Stimulated activated CD4-positive, alpha-beta T cell treated with anti-CD3 and anti-CD28 coated beads, Interleukin-15, amount 100 ng/mL, for 48 hours (primary cell): ENCODE measurements at places on chromosomes 5 and 9.
A peak's percentile ranks its signal among the peaks of the same experiment; 100 is the strongest.

- DNase-seq, result no peak
Observed at GRCh38 chr9:114430457-114430856, 42.7 kb upstream of the AKNA start.

GRCh38 chr9:128684325-128685199 is 4.5 kb upstream of the SET start:
- peak; percentile 70 for DNase-seq

DNA sequence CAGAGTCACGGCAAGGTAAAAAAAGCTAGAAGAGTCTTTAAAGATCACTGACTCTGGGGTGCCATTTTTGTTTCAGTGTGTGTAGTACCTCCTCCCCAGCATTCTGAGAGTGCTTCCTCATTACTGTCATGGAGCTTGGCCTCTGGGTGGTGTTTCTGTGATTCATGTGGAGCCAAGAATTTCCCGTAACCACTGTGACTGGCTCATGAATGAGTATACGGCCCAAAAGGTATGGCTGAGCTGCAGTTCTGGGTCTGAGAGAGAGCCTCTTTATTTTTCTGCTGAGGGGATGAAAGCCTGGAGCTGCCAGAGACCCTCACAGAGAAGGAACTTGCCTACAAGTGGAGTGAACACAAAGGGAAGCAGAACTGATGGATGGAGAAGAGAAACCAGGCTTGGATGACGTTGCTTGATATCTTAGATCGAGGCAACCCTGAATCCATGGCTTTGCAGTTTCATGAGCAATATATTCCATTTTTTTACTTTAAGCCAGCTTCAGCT is 85.6 kb downstream of the PTTG1 start:
- DNase-seq, result peak; percentile 30

DNA sequence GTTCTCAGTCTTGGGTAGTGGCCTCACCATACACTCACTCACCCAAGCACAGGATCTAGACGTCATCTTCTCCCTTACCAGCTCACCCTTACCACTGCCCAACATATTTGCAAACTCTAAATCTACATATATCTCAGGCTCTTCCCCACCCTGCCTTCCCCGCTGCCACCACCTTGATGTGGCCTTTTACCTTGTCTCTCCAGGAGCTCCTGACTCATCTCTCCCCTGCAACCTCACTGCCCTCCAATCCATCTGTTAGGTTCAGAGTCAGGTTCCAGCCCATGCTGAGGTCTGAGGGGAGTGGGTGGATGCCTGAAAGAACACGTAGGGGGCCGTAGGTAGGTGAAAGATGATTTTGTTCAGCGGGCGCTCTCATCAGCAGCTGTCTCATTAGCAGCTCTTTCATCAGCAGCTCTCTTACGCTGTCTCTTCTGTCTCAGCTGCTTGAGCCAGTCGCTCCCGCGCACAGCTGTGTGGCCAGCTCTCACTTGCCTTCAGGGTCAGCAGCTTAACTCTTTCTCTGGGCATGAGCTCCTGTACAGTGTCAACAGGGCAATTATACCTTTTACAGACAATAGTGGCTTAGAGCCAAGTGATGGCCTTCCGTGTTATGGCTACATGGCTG is 23.1 kb upstream of the CKMT2 start:
- peak; percentile 35 for DNase-seq

DNA sequence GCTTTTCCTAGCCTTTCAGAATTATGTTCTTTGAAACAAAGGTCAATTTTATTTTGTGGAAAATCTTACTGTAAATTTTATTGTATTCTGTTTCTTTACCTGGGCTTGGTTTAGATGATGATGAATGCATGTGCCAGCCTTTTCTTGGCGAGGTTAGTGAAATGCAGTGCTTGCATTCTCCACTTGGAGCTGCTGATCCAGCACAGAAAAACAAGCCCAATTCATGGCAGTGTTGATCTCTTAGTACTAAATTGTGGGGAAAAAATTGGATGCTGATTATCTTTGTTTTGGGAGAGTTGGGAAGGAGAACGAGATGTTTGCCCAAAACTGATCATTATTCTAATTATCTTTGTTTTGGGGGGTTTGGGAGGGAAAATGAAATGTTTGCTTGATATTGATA is 3.7 kb downstream of the HABP4 start:
- no peak for DNase-seq

DNA sequence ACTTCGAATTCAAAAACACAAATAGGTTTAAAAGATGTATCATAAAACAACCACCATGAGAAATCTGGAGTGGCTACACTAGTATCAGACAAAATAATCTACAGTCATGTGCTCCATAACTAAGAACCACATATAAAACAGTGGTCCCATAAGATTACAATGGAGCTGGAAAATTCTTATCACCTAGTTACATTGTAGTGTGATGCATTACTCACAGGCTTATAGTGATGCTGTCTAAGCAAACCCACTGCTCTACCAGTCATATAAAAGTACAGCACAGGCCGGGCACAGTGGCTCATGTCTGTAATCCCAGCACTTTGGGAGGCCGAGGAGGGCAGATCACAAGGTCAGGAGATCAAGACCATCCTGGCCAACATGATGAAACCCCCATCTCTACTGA is 160.1 kb downstream of the ROR2 start:
- no peak for DNase-seq

DNA sequence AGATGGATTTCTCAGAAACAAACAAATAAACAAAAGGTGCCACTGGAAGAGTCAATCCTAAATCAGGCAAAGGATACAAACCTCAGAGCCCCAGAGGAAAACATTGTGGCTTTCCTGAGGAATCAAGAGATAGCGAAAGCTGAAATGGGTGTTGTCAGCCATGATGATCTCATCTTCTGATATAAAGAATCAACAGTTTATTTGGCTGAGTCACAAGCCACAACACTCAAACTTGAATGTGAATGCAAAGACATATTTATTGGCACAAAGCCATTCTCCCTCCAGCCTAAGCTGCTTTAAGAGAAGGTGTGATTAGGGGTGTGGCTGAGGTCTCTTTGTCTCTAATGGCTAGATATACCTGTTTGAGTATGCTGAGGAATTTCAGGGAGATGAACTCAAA is 73.3 kb upstream of the NREP start:
- DNase-seq, result no peak

GRCh38 chr9:126412905-126413304 is 86.3 kb downstream of the MVB12B start:
- DNase-seq, result no peak

DNA sequence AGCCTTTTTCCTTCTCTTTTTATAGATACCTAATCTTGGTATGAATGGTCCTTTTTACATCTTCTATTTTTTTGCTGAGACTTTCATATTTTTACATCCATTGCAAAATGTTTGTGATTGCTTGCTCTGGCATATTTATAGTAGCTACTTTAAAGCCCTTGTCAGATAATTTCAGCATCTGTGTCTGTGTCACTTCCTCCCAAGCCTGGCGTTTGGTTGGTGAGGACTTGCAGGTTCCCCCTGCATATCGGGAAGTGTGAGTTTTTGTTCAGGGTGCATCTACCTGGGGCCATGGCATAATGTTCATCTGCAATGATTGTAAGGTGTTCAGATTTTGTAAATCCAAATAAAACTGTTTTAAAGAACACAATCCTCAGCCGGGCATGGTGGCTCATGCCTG is 8.9 kb downstream of the FBXW5 start:
- no peak for DNase-seq

DNA sequence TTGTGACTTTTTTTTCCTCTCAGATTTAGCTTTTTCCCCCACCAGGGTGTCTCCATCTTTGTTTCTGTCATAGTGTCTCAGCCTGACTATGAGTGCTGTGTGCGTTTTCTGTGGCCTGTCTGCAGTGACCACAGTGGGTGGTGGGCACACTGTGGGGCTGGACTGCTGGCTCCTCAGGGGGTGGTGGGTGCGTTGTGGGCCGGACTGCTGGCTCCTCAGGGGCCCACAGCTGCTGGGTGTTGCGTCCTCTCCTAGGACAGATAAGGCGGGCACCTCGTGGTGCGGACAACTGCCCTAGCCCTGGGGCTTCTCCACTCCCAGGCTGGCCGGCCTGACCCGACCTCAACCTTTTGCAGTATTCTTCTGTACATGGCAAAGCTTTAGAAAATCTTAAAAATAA is 100.4 kb downstream of the EHMT1 start:
- DNase-seq, result no peak

DNA sequence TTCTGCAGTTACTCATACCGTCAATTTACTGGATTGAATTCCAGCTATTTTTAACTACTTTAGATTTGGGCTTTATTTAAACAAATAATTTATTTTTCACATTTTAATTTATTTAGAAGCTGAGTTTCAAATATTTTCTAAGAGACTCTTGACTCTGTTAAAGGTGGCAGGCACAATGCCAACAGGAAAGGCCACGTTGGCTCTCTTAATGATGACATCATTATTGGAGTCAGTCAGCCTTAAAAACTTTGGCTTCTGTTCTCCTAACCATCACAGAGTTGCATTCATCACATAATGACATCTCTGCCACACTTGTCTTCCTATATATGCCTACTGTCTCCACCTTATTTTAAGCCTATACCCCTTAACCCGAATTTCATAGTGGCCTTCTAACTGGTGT is 172.3 kb upstream of the PLPPR1 start:
- DNase-seq, result no peak

- DNase-seq, result no peak
Observed at GRCh38 chr9:85263288-85263687, 478.5 kb downstream of the AGTPBP1 start.
